Activated CD4-positive, alpha-beta T cell treated with anti-CD3 and anti-CD28 coated beads, Interleukin-2, amount 50 U/mL, for 24 hours (primary cell): ENCODE measurements at places on chromosomes 1 and 21.

GRCh38 chr1:37186246-37186756 is 152.0 kb upstream of the GRIK3 start:
- DNase-seq = no peak

- no peak for DNase-seq
These were observed 161.8 kb downstream of the PGBD5 start for GRCh38 chr1:230264342-230264741.

DNA sequence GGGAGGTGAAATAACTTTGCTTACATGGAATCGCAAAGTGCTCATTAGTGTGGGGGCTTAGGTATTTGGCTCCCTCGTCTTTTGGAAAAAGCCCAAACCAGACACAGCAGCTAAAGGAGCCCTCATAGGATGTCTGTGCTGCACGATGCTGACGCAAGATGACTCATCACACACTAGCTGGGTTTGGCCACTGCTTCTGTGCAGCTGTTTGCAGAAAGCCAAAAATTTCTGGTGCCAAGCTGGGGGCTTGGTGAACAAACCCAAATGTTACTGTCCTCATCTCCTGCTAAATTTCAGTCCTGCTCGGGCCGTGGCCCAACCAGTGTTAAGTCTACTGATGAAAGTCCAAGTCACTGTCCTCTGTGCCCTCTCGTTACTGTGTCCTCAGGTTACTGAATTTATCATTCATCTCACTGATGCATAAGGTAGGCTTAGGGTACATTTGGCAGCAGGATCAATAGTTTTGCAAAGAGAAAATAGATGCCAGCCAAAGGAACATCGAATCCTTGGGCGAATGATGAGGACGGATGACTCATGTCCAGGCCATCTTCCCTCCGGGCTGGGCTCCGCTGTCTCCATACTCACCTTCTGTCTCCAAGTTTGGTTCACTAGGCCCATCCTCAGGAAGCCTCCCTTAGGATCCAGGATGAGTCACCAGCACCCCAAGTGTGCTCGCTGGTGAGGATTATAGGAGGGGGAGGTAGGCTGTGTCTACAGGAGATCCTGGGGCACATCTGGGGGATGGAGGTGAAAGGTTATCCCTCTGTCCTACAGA is 177.7 kb downstream of the ADSS2 start:
- no peak for DNase-seq

- DNase-seq = no peak
These were observed at the start of gene KIAA0319L for GRCh38 chr1:35557118-35557610. Gene KIAA0319L, minus strand, starts transcription at chr1:35557403. Its CDS starts 2,912 bp downstream, at chr1:35554491.

GRCh38 chr1:37472281-37472680 is 2.1 kb upstream of the ZC3H12A start:
- DNase-seq = no peak

DNA sequence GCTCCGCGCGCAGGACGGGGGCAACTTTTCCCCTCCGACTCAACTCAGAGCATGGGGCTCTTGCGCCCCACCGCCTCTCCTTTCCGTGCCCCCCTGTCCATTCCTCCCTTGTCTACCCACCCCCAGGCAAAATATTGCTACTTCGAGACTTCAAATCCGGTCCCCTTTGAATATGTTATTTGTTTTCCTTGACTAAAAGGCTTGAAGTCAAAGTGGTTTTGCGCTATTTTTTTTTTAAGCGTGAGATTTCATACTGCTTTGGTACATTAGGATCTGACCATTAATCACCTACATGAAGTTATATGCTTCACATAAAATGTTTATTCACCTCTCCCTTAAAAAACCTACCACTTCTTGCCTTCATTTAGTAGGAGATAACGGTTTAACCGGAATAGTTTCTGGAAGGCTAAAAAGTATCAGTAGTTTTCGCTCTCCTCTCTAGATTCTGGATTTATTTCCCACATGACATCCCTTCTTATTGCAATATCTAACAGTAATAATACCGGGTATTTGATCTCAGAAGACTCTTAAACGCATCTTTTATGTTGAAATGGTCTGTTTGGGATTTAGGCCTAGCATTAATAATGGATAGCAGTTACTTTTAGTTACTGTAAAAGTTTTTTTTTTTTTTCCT is 1.6 kb downstream of the NFIA start:
- DNase-seq = no peak

- DNase-seq = no peak
These were observed 250.3 kb downstream of the SDCCAG8 start for GRCh38 chr1:243505986-243506689.

DNA sequence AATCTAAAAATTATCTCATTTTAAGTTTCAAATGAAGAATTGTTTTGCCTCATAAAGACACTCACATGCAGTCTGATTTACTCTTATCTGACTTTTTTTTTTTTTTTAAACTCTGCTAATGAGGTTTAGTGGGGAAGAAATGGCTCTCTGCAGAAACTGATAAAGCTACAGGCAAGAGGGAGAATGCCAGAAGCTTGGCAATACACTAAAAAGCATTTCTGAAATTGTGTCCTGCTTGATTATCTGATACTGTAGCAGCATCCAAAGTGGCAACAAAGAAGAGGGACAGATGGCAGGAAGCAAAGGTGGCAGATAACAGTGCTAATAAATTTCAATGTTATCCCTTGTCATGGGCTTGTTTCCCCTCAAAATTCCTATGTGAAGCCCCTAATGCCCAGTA is 1744.9 kb downstream of the NCAM2 start:
- no peak for DNase-seq

DNA sequence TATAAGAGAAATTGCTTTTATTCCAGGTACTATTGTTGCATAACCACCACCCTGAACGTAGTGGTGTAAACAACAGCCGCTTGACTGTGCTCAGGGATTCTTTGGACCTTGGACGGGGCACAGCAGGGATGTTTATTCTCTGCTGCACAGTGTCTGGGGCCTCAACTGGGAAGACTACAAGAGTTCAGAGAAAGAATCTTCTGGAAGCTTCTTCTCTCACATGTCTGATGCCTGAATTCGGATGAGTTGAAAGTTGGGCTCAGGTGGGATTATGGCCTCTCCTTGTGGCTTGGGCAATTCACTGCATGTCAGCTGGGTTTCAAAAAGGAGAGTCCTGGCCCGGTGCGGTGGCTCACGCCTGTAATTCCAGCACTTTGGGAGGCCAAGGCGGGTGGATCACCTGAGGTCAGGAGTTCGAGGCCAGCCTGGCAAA is 19.0 kb upstream of the SSBP3 start:
- no peak for DNase-seq

- no peak for DNase-seq
These were observed 57.5 kb downstream of the ATP5PO start for GRCh38 chr21:33857846-33858666.

GRCh38 chr1:43313771-43314170 is 13.0 kb downstream of the TIE1 start:
- no peak for DNase-seq
